Femur (tissue), 1 donor: ENCODE measurements at places on chromosomes 4 and X.

DNA sequence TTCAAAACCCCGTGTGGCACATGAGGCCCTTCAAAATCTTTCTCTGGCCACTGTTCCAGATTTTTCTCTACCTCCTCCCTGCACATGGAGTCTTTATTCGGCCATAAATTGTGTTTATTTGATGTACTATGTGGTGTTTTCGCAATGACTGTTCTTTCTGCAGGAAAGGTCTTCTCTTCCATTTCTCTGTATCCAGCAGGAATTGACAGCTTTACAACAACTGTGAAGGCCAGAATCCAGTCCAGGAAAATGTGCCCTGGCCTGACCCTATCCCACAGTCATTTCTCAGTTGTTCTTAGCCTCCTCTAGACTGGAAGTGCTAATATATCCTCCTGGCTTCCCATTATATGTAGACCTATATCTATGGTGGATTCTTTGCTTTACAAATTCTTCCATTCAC, 191.4 kb downstream of the COL25A1 start:
- DNase-seq = no peak

GRCh38 chrX:39946822-39947221, 150.9 kb downstream of the BCOR start:
- no peak for DNase-seq

DNA sequence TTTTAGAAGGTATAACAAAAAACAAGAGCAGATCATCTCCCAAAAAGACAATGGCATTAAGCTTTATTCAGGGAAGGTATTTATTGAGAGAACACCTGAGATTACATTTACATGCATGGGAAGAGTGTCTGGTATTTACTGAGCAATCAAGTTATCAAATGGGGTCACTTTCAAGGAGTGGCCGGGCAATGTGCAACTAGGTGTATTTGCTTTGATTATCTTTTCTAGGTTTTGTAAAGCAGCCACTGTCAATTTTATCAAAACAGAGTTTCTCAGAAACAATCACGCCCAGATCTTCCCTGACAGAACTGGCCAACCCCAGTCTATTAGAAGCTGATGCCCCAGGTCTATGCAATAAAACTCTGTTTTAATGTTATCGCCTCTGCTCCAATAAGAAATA, 169.5 kb downstream of the GLRA2 start:
- no peak for DNase-seq

DNA sequence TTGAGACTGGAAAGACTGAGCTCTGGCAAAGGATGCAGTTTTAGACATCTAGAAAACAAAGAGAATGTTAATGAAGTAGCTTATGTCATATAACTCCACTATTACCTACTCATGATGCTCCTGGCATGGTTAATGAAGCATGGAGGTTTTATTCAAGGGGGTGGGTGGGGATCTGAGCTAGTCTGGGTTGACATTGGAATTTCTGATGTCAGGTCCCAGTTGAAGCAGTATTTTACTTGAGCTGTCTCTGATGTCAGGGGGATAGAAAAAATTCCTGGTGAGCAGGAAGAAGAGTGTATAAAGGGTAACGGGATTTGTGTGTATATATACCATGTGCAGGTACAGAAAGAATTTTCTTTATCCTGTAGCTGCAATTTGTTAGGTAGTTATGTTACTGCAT, 102.0 kb downstream of the ELOVL6 start:
- no peak for DNase-seq

- no peak for DNase-seq
These were observed 7.5 kb downstream of the PCDH10 start for GRCh38 chr4:133156556-133156955.

GRCh38 chr4:40350627-40351227, 15.6 kb downstream of the CHRNA9 start:
- no peak for DNase-seq

- peak; percentile 26 for DNase-seq
These were observed 484 bp downstream of the GALNTL6 start for GRCh38 chr4:171813526-171814250.

- DNase-seq = no peak
These were observed 158.7 kb downstream of the ZNF674 start for GRCh38 chrX:46386511-46386910.

GRCh38 chrX:71081330-71082123, 13.4 kb upstream of the SNX12 start:
- DNase-seq = no peak

DNA sequence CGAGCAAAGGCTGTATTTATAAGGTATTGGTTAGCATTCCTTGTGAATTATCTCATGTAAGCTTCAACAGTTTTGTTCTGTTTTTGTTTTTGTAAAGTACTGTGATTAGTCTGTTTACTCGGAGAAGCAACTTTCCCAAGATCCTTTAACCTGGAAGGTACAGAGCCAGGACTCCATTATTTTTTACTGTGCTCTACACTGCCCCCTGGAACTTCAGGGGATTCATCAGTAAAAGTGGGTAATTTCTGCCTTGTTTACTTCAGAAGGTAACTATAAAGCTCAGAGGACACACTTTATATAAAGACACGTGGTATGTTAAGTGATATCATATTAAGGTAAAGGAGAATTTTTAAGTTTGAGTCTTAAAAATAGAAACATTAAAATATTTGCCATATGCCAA, 124.9 kb downstream of the IQCM start:
- no peak for DNase-seq

- no peak for DNase-seq
These were observed 537.2 kb downstream of the STIM2 start for GRCh38 chr4:27397886-27398285.

- no peak for DNase-seq
These were observed 87.2 kb downstream of the IL13RA2 start for GRCh38 chrX:114930227-114930626.

DNA sequence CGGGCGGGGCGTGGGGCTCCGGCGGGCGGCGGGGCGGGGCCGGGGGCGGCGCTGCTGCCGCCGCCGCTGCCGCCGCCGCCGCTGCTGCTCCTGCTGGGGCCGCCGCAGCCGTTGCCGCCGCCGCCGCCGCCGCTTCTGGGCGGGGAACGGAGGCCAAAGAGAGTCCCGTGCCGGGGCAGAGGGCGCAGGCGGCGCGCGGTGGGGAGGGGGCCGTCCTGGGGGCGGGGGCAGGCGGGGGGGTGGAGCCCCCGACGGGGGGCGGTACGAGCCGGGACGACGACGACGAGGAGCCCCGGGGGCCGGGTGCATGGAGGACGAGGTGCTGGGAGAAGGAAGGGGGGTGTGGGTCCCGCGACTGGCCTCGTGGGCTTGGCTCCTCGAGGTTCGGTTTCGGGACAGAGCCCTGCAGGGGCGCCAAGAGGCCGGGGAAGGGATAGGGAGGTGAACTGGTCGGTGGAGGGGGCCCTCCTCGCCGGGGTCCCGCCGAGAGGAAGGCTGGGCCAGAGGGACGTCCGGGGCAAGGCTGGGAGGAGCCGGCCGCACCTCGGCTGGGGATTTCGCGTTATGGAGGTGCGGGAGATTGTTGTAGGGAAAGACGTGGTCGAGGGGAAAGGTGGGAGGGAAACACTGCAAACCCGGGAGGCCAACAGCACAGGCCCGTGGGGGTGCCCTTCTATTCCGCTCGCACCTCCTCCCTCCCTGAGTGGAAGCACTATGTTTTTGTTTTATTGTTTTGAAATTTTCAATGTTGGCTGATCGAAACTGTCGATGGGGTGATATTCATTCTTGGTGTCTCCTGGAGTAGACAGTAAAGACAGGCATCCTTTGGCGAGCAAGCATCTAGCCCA, 1.9 kb downstream of the BCORL1 start:
- peak; percentile 52 for DNase-seq

DNA sequence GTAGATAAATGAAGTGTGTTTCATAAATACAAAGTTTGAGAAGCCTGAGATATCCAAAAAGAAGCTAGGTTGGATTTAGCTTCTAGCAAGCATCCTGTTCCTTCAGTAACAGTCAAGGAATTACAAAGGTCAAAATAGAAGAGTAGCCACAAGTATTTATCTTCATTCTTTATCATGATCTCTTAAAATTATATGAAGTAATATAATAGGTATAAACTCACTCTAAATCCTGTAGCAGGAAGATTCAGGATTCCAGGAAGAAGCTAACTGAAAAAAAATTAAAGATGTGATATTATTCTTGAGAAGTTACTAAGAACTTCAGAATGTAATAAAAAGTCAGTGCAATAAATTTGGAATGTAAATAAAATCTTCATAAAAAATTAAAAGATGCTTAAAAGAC, 31.1 kb upstream of the RXFP1 start:
- DNase-seq = no peak

DNA sequence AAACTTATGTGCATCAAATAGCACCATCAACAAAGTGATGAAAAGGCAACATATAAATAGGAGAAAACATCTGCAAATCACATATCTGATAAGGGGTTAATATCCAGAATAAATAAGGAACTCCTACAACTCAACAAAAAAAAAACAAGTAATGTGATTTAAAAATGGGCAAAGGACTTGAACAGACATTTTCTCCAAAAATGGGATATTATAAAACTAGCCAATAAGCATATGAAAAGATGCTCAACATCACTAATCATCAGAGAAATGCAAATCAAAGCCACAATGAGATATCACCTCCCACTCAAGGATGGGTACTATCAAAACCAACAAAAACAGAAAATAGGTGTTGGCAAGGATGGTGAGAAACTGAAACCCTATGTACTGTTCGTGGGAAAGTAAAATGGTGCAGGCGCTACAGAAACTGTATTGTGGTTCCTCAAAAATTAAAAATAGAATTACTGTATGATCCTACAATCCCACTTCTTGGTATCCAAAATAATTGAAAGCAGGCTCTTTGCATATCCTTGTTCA, 2.4 kb downstream of the DNAJB14 start:
- no peak for DNase-seq

GRCh38 chr4:137905930-137906329, 336.2 kb downstream of the SLC7A11 start:
- DNase-seq = no peak

- no peak for DNase-seq
These were observed 36.0 kb upstream of the CCNG2 start for GRCh38 chr4:77120886-77121508.

DNA sequence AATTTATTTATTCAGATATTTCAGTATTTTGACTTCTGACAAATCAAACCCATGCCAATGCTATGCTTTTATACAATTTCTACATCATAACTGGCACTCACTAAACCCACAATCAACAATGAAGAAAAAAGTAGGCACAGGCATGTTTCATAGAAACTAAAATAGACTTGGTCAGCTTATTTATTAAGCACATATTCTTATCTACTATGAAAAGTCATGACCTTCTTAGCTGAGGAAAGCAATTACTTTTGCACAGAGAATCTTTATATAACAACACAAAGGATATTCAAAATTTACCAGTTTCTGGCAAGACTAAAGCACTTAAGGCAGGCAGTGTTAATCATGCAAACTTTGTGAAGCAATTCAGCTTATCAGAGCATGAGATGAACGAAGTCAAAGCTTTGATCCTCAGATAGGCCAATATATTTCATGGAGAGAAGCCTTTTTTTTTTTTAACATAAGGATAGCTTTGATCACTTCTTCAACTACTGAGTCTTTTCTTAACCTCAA, 490.6 kb downstream of the INPP4B start:
- no peak for DNase-seq

DNA sequence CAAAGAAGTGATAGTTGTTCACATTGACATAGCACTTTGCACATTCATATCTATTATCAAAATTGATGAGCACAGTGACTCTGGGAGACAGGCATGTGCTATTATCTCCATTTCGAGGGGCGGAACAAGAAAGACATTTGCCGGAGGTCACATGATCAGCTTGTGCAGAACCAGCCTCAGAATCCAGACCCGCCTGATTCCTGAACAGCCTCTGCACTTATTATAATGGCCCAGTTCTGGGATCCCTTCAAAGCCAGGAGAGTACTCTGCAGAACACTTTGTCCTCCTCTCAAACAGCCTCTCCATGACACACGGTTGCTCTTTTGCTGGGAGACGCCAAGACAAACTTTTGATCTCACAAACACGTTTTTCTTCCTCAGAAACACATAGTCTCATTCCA, 48.4 kb downstream of the RWDD4 start:
- no peak for DNase-seq

GRCh38 chrX:1451661-1452515, 821 bp downstream of the ASMTL start:
- DNase-seq = peak; percentile 53

DNA sequence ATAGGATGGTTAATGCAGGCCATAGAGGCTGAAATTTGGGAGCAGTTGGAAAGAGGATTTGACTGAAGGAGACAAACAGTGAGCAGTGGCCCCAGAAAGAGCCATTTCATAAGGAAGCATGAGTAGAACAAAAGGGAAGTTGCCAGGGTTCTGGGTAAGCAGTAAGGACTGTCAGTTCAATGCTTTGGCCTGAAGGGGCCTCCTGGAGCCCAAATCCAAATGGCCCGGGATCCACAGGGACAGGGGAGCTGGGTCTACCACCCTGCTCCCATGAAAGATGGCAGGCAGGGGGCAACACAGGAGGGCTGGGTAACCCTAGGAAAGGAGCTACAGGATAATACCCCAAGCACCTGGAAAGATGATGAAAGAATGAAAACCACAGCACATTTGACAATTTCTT, 4.1 kb upstream of the INTS6L start:
- no peak for DNase-seq

- peak; percentile 31 for DNase-seq
These were observed 510.4 kb downstream of the ANKRD50 start for GRCh38 chr4:124202099-124202498.

DNA sequence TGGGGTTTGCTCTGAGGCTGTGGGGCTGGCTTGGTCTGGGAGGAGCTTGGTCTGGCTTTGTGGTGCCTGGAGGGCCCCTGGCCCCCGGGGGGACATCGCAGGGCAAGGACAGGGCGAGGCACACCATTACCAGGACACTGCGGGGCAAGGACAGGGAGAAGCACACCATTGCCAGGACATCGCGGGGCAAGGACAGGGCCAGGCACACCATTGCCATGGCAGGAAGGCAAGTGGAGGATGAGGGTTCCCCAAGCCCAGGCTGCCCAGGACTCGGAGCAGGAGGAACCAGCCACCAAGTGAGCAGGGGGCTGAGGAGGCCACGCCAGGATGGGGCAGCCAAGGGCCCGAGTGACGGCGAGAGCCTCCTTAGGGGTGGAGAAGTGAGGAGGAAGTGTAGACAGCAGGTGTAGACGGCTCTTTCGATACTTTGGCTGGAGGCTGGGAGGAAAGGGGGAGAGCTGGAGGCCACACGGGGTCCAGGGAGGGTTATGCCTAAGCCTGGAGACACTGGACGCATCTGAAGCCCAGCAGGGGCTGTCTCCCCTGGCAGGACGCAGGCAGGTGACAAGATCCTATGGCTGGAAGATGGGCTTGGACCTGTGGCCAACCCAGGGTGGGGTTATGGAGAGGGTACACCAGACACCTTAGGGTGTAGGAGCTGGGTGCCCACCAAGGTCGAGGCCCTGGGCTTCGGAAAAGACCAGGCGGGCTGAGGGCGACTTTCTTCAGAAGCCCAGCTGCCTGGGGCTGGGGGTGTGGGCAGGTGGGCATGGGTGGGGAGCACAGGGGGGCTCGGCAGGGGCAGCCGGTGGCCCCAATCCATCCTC, 7.3 kb downstream of the NKX1-1 start:
- DNase-seq = peak; percentile 11
